Cardiac septum (tissue), 1 donor: ENCODE measurements at places on chromosomes 7 and 10. TPM values are rescaled to one million over a fixed set of nuclear protein-coding genes. Genes with fewer than 3 reads are reported as not detected.

UCMA gene
- total RNA-seq: not detected

GRCh38 chr7:55105952-55106351 is 87.1 kb downstream of the EGFR start:
- no peak for DNase-seq

FAM24B gene
- total RNA-seq: 0.43 TPM

DNA sequence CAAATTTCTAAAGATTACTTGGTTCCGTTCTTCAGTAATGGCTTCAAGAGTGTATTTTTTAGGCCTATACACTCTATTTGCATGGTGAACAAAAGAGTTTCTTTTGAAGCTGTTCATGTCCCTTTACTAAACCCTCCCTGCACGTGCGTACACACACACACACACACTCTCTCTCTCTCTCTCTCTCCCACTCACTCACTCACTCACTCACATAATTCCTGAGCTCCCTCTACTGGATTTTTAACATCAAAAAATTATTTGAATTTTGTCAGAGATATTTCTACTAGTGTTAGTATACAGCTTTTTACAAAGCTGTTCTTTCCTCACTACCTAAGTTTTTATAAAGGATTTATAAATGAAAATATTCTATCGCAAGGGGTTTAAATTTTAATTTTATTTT is 85.9 kb downstream of the UBE3C start:
- no peak for DNase-seq

DNA sequence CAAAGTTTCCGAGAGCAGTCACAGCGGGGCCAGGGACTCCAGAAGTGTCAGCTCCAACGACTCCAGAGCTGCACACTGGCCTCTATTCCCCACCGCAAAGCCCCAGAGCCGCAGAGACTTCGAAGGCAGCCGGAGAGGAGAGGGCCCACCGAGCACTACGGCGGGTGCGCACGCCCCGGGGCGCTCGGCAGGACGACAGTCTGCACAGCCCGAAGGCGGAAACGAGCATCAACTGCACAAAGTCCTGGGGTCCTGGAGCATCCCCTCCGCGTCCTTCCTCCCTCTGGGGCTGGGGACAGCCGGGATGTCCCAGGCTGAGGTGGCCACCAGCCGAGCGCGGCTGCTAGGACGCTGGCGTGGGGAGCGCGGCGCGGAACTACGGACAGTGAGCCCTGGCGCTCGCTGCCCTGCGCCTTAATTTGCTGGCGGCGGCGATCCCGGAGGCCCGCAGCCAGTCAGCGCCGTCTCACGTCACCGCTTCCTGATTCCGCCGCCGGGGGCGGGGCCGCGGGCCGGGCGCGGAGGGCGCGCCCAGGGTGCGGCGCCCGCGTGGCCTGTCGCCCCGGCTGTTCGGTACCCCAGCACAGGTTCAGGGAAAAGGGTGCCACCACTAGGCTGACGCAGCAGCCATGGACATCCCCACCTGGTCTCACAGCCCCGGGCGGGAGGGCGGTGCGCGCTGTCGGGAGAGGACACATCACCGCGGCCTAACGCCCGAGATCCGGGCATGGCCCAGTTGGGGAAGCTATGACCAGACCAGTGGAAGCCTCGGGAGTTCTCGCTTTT is at the start of gene TBX20:
TSS of gene TBX20 (minus strand) at position 391 of the 786 bp plus-strand sequence. CDS start 480 bp downstream, outside the sequence.
- DNase-seq: no peak

NPC1L1 gene
- total RNA-seq: 0.19 TPM

DNA sequence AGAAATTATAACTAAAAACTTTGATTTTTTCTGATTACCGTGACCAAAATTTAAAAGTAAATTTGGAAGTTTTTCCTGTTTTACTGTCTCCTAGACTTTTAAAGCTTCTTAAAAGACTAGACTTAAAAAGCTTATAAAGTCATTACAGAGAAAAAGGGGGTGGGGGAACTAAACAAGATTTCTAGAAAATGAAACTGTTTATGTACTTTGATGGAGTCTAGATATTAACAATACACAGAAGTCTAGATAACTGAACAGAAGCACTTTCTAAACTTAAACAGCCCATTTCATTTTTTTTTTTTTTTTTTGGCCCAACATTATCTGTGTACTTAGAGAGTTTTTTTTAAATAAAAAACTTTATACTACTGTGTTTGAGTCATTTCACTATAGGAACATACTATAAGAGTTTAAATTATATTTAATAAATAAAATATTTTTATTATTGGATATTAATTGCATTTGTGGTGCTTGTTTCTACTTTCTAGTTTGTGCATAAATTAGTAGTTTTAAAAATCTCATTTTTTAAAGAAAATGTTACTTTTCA is 98.5 kb downstream of the PHTF2 start:
- no peak for DNase-seq

DNA sequence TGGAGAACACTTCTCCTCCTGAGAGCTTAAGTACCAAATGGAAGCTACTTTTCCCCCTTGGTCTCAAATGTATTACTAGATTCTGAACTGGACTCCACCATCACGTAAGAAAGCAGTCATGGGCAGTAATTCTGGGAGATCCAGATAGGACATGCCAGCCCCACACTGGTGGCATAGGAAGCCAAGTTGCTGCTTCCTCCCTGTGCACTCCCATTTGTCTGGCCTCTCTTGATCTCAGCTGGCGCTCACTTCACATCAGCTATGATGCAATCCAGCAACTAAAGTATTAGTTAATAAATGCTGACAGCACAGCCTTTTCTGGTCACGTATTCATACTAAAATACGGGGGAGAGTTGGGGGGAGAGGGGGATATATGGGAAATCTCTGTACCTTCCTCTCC is 3.4 kb upstream of the IL6 start:
- DNase-seq: no peak

DNA sequence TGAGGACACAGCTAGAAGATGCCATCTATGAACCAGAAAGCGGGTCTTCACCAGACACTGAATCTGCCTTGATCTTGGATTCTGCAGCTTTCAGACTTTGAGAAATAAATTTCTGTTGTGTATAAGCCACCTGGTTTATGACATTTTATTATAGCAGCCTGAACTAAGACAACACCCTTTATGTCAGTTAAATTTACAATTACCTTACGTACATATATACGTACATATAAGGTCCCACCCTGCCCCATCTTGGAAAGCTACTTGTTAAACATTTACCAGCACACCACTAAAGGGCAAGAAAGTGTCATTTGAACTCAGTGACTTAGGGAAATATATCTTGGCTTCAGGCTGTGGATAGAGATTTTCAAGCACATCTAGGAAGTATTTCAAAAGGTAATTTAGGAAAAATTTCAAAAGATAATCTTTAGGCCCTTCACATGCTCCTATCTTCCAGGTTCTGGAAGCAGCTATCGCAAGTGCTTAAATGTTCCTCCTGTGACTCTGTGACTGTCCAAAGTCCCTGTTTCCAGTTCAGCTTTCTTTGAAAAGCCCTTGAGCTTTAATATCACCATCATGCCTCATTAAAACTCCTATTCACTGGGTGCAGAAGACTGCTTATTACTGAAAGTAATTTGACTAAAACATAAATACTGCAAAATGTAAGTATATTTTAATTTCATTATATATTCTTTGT is 9.6 kb upstream of the SRI start:
- no peak for DNase-seq

- no peak for DNase-seq
Measured at GRCh38 chr10:129058664-129059155, 408.3 kb upstream of the MGMT start.

PSD gene
- 1.7 TPM for total RNA-seq

STEAP2 gene
- 15.9 TPM for total RNA-seq

FAM185A gene
- 6.7 TPM for total RNA-seq

GRCh38 chr10:61399406-61399805 is 53.8 kb downstream of the TMEM26 start:
- DNase-seq: no peak

- no peak for DNase-seq
Measured at GRCh38 chr10:36423821-36424248, 701.6 kb upstream of the ANKRD30A start.

DNA sequence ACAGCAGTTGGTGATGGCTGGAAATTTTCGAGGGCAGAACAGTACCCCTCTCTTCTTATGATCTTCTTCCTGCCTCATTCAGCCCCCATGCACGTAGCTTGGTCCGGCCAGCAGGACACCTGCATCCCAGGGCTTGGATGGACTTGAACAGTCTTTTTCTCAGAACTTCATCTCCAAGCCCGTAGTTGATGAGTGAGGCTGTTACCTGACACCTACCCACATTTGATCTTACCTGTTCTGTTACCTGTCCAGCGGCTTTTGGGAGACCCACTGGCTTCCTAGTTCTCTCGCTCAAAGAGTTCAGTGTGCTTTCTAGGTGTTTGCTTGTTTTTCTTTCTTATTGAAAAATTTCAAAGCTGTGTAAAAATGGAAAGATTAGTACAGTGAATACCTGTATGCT is 212.2 kb downstream of the CUX1 start:
- DNase-seq: peak; percentile 6

CTAGE6 gene
- total RNA-seq: not detected

GRCh38 chr10:34627331-34627730 is 187.8 kb downstream of the PARD3 start:
- no peak for DNase-seq

DNA sequence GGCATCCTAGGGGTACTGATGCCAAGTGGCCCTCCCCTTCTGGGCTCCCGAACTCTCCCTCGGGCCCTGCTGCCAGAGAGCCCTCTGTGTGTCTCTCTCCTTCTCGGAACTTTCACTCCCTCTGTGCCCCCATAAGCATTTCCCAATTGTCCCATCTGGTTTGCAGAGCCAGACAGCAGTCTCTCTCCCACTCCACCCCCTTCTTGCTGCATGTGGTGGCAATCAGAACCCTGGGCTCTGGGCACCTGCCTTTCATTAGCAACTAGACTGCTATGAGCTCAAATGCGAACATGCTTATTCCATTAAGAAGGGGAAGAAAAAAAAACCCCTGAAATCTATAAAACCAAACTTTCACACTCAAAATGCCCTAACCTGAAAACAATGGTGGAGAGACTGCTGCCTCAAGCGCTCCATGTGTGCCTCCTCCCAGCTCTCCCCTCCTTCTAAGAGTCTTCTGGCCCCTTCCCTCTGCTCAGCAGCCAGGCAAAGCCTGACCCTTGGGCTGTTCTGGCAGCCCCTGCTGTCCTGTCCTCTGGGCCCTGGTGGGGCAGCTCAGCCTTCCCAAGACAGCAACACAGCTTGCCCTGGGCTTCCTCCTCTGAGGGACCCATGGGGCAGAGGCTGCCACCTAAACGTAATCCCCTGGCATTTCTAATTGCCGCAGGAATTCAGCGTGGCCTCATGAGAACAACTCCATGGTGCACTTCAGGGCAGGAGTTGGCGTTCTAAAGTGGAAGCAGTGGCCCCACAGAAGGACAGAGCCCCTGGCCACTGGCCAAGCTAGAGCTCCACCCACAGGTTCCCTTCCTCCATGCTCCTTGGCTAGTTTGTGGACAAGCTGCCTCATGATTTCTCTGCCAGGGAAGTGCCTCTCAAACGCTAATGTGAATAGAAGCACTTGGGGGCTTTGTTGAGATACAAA is 415.4 kb downstream of the PLXNA4 start:
- DNase-seq: no peak

ASB10 gene
- 17.3 TPM for total RNA-seq

KCNMA1 gene
- total RNA-seq: 2.0 TPM

DNA sequence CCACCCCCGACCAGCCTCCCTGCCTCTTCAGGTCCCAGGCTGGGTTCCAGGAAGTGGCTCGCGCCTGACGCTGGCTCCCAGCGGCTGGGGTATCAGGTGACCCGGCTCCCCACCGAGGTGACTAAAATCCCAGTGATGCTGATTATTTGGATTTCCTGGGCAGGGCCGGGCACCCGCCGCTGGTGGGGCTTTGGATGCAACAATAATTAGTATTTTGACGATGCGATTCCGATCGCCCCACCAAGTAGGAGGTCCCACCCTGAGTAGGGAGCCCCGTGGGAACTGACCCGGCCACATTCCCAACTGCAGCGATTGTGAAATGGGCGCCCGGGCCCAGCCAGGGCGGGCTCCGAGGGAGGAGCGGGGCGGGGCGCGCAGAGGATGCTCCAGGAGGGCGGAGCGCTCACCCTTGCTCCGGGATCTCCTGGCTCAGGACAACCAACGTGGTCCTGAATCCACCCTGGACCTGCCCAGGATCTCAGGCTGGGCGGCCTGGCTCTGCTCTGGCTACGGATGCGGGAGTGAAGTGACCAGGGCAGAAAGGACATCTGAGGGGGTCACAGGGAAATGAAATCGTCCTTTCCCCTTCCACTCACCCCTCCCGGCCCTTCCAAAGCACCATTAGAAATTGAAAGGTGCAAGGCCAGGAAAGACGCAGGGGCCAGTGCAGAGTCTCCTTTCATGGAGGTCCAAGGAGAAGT is 32.6 kb downstream of the DUSP5 start:
- DNase-seq: no peak

DNA sequence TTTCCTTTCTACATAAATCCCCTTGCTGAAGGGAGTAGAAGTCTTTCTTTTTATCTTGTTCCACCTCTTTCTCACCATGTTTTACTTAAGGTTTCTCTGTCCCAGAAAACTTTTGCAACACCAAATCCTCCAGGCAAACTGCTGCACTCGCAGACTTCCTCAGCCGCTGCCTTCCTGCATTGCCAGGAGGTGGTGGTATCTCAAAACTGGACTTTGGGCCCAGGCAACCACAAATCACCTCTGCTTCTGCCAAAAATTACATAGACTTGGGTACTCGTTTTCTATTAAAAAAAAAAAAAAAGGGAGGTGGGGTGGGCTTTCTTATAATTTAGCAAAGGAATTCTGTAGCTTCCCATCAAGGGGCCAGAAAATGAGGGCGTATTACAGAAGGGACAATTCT is 14.7 kb downstream of the INA start:
- DNase-seq: no peak

WNT2 gene
- 0.70 TPM for total RNA-seq
